ENCODE measurements at places on chromosomes 5 and 9. TPM values are rescaled to one million over a fixed set of nuclear protein-coding genes. Genes with fewer than 3 reads are reported as not detected.
A peak's percentile ranks its signal among the peaks of the same experiment; 100 is the strongest.

GRCh38 chr9:98993570-98993945, 49.9 kb downstream of the COL15A1 start:
- H3K4me3 ChIP-seq = no peak overlapping the region
- no peak overlapping the region for H3K27ac ChIP-seq
- peaks cover 21% of the 10 kb centered on the region for H3K27me3 ChIP-seq

GRCh38 chr5:64108674-64109073, 57.0 kb upstream of the RNF180 start:
- no peak overlapping the region for H3K27ac ChIP-seq
- no peaks in the 10 kb centered on the region for H3K36me3 ChIP-seq
- no peak overlapping the region for H3K4me3 ChIP-seq
- DNase-seq = no peak
- no peaks in the 10 kb centered on the region for H3K4me1 ChIP-seq

The PPIC gene
- total RNA-seq = 44.8 TPM

DNA sequence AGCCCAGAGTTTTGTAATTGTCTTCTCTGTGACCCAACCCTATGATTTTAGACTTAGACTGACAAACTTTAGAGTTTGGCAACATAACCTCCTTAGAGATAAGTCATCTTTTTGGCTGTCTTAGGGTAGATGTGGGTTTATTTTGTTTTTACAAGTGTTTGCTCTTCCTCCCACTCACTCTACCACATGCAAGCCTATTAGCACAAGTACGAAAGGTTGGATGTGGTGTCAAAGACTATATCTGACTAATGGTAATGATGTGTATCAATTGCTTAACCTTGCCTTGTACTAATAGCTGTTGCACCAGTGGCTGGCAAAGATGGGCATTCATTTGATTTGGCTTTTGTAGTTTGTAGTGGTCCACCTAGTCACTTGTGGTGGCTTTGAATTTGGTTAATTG, 46.5 kb downstream of the SLC25A46 start:
- no peaks in the 10 kb centered on the region for H3K27me3 ChIP-seq
- no peak overlapping the region for H3K4me3 ChIP-seq
- H3K36me3 ChIP-seq = no peaks in the 10 kb centered on the region
- H3K27ac ChIP-seq = no peak overlapping the region
- no peaks in the 10 kb centered on the region for H3K4me1 ChIP-seq

The KIF24 gene
- total RNA-seq = 3.9 TPM

GRCh38 chr9:8232726-8233125, 433.1 kb upstream of the DMAC1 start:
- H3K27ac ChIP-seq = no peak overlapping the region
- no peaks in the 10 kb centered on the region for H3K36me3 ChIP-seq
- no peak overlapping the region for H3K4me3 ChIP-seq
- H3K4me1 ChIP-seq = no peaks in the 10 kb centered on the region
- no peak for DNase-seq

The DDX41 gene
- 91.2 TPM for total RNA-seq

DNA sequence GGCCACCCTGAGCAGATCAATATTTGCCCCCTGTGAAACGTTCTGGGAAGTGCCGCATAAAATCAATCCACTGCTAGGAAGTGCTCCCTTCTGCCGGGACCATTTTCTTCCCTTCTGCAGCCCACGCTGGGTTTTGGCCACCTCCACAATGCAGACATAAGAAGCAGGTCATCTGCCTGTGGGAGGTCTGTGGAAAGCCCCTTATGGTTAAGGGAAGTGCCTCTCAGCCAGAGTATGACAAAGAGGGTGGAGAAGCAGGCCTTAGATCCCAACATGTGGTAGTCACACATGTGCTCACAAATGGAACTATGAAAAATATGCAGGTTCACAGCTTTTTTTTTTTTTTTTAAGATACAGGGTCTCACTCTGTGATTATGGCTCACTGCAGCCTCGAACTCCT, 82.8 kb downstream of the SLC1A3 start:
- H3K4me3 ChIP-seq = no peak overlapping the region
- no peak for DNase-seq
- H3K4me1 ChIP-seq = peaks cover 20% of the 10 kb centered on the region
- no peak overlapping the region for H3K27ac ChIP-seq

DNA sequence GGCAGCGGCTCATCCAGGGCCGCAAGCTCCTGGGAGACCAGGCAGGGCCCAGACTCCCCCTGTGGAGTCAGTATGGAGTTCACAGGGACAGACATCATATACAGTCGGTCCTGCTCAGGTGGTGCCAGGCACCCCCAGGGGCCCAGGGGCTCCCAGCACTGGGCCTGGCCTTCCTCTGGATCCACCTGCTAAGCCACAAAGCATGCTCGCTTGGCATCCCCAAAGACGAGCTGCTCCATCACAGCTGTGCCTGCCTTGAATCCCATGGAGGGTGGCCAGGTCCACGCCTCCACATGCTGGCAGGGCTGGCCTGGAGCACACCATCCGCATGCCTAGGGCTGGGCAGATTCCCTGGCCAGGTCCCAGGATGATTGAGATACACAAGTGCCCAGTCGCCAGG, 4.6 kb downstream of the BICD2 start:
- peaks cover 22% of the 10 kb centered on the region for H3K4me1 ChIP-seq
- no peak for DNase-seq
- no peaks in the 10 kb centered on the region for H3K27me3 ChIP-seq
- H3K36me3 ChIP-seq = peaks cover 5% of the 10 kb centered on the region

DNA sequence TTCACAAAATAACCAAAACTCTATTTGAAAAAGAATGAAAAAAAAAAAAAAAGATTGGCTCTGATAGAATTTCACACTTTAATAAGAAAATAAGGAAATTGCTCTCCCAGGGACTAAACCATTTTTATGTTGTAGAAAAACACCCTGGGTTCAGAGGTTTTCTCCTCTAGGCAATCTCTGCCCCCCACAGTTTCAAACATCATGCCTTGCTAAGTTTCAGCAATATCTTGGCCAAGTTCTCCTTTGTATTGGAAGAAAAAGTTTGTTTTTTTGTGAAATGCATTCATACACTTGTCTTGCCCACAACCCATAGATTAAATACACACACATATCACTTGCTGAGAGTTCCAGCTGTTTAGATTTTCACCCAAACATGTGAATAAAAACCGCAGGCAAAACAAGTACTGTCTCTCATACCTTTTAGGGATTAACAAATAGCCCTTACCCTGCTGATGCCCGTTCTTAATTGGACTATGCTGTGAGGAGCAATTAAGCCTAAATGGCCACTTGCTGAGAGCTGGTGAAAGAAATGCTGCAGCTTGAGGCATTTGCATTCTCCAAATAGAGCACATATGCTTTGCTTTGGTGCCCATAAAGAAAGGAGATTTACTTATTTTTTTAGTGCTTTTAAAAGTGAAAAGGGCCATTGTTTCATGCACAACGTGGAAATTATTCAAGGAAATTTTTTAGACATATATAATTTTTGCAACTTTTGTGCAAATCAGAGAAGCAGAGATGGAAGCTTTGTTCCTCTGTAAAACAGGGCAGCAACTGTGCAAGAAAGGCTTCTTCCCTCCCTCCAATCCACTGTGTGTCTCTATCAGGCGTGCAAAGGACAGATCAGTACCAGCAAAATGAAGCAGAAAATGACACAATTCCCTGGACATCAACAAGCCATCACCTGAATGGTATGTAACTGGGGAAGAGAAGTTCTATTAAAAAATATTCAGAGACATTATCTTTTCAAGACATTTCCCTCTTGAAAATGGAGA, 262.4 kb upstream of the KIF2A start:
- peaks cover 6% of the 10 kb centered on the region for H3K4me1 ChIP-seq
- H3K27ac ChIP-seq = no peak overlapping the region
- H3K36me3 ChIP-seq = no peaks in the 10 kb centered on the region
- DNase-seq = no peak

DNA sequence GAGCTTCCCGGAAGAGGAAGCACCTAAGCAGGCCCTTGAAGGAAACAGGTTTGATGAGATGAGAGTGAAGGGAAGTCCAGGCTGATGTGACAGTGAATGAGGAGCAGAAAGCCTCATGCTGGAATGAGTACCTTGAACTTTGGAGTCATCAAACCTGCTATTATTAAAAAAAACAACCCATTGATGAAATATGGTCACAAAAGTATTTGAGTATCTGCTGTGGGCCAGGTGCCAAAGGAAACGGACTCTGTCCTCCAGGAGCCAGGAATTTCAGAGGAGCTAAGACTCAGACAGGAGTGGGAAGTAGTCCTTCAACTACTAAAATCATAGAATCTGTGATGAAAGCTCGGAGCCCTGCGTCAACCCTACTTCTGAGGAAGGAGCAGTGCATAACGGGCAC, 11.9 kb downstream of the HAND1 start:
- H3K36me3 ChIP-seq = no peaks in the 10 kb centered on the region
- no peak overlapping the region for H3K27ac ChIP-seq
- H3K4me1 ChIP-seq = peaks cover 28% of the 10 kb centered on the region
- H3K27me3 ChIP-seq = peaks cover 6% of the 10 kb centered on the region

The VPS13A gene
- 38.7 TPM for total RNA-seq

GRCh38 chr9:126298063-126298801, 28.4 kb upstream of the MVB12B start:
- DNase-seq = no peak
- H3K4me1 ChIP-seq = no peaks in the 10 kb centered on the region
- H3K27ac ChIP-seq = no peak overlapping the region
- peaks cover 2% of the 10 kb centered on the region for H3K27me3 ChIP-seq
- no peak overlapping the region for H3K4me3 ChIP-seq

DNA sequence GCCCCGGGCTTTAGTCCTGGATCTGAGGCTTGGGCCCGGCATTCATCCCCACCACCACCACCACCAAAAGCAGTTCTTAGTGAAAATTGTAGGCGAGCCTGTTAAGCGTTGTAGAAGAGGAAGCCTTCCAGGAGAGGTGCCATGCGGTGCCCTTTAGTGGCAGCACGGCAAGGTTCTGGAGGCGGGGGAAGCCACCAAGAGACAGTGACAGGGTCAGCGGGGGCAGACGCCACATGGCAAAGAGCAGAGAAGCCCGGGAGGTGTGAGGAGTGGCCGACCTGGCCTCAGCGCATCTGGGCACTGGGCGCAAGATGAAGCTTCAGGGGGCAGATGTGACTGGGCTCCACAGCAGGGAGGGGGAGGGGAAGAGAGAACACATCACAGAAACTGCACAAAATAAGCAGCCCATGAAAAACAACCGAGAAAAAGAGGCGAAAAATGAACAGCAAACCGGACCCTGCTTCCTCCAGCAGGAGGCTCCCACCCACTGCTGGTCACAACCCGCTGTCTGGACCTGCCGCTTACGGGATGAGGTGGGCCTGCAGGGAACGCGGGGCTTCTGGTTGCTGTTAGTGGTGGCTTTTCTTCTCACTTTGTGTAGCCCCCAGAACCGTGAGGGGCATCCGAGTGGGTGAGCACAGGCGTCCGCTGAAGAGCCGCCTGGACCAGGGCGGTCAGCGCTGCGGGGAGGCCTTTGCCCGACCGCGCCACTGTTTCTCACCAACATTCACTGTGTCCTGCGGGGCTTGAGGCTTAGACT, 4.3 kb downstream of the LRRC14B start:
- H3K4me1 ChIP-seq = peaks cover 5% of the 10 kb centered on the region
- H3K27ac ChIP-seq = no peak overlapping the region
- H3K4me3 ChIP-seq = no peak overlapping the region
- no peaks in the 10 kb centered on the region for H3K36me3 ChIP-seq
- H3K27me3 ChIP-seq = no peaks in the 10 kb centered on the region
- DNase-seq = no peak

- DNase-seq = no peak
- H3K27me3 ChIP-seq = peaks cover 13% of the 10 kb centered on the region
- H3K4me3 ChIP-seq = no peak overlapping the region
- H3K27ac ChIP-seq = no peak overlapping the region
Observed at GRCh38 chr5:135561266-135561665, 17.5 kb downstream of the CXCL14 start.

GRCh38 chr9:118023644-118024043, 319.4 kb downstream of the TLR4 start:
- H3K4me1 ChIP-seq = no peaks in the 10 kb centered on the region
- H3K4me3 ChIP-seq = no peak overlapping the region
- no peak overlapping the region for H3K27ac ChIP-seq
- no peaks in the 10 kb centered on the region for H3K36me3 ChIP-seq

GRCh38 chr9:90727488-90727887, 74.1 kb upstream of the SYK start:
- no peak overlapping the region for H3K4me3 ChIP-seq
- H3K36me3 ChIP-seq = no peaks in the 10 kb centered on the region
- H3K27ac ChIP-seq = no peak overlapping the region
- H3K27me3 ChIP-seq = peaks cover 3% of the 10 kb centered on the region
- peaks cover 2% of the 10 kb centered on the region for H3K4me1 ChIP-seq

The ADAMTS6 gene
- 17.3 TPM for total RNA-seq

- H3K4me3 ChIP-seq = no peak overlapping the region
- no peaks in the 10 kb centered on the region for H3K27me3 ChIP-seq
- peaks cover 50% of the 10 kb centered on the region for H3K4me1 ChIP-seq
- peak overlapping the region; percentile 87 for H3K27ac ChIP-seq
- no peaks in the 10 kb centered on the region for H3K36me3 ChIP-seq
Observed at GRCh38 chr9:69675563-69675962, 3.4 kb upstream of the APBA1 start.

DNA sequence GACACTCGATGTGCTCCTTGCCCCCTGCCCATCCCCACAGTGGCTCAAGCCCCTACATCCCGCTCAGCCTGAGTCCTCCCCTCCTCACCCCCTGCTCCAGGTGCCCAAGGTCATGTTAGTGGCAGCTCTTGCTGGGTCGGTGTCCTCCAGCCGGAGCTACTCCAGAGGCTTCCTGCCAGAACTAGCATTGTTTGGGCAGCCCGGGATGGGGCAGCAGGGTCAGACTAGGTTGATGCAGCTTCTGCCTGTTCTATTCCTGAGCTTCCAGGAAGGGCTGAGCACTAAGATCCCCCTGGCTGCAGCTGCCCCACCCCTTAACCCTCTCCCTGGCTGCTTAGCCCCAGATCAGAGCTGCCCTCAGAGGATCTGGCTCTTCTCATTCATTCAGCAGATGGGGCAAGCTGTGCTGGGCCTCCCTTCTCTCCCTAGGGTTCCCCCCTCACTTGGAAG, 671 bp downstream of the RGS14 start:
- H3K4me1 ChIP-seq = peaks cover 10% of the 10 kb centered on the region
- no peaks in the 10 kb centered on the region for H3K36me3 ChIP-seq
- H3K4me3 ChIP-seq = no peak overlapping the region
- peaks cover 32% of the 10 kb centered on the region for H3K27me3 ChIP-seq
- no peak overlapping the region for H3K27ac ChIP-seq
- no peak for DNase-seq

- no peaks in the 10 kb centered on the region for H3K4me1 ChIP-seq
- DNase-seq = no peak
- no peak overlapping the region for H3K4me3 ChIP-seq
- H3K36me3 ChIP-seq = no peaks in the 10 kb centered on the region
Observed at GRCh38 chr9:24118190-24118589, 292.1 kb upstream of the ELAVL2 start.

The SLC6A18 gene
- total RNA-seq = not detected

DNA sequence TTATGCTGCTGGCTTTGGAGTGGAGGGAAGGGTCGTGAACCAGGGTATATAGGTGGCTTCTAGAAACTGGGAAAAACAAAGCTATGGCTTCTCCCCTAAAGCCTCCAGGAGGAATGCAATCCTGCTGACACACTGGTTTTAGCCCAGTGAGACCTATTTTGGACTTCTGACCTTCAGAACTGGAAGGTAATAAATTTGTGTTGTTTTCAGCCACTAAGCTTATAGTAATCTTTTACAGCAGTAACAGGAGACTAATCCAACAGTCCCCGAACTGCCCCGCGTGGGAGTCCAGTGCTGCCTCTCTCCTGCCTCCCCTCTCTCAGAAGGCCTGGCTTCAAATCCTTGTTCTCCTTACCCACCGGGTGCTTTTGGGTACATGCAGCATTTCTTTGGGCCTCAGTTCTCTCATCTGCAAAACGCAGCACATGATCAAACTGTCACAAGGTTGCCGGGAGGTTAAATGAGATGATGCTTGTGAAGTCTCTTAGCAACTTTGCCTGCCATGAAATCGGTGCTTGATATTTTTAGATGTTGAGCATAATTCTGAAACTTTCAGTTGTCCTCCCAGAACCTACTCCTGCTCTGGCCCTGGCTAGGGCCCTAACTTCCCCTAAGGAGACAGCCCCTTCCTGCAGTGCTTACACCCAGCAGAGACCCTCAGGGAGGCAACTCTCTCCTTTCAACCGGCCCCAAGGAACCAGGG, 127.3 kb upstream of the BOD1 start:
- peak overlapping the region; percentile 89 for H3K27ac ChIP-seq
- H3K4me1 ChIP-seq = peaks cover 32% of the 10 kb centered on the region
- no peaks in the 10 kb centered on the region for H3K36me3 ChIP-seq
